ENCODE measurements at places on chromosomes 11 and 22. TPM values are rescaled to one million over a fixed set of nuclear protein-coding genes. Genes with fewer than 3 reads are reported as not detected.

The SPTBN2 gene
- 0.43 TPM for total RNA-seq

The TEX12 gene
- 0.28 TPM for total RNA-seq

The AKIP1 gene
- total RNA-seq = 33.6 TPM

The TTC36 gene
- 0.46 TPM for total RNA-seq

The KCNK7 gene
- total RNA-seq = 0.43 TPM

The NELL1 gene
- not detected for total RNA-seq

The CSNK2A3 gene
- total RNA-seq = 1.1 TPM

The DCDC1 gene
- total RNA-seq = 0.09 TPM

The KDM4E gene
- total RNA-seq = not detected

The KCNQ1OT1 gene
- total RNA-seq = 4.9 TPM

The GSTP1 gene
- 1,225 TPM for total RNA-seq

The HPX gene
- total RNA-seq = 0.46 TPM

The FGF3 gene
- not detected for total RNA-seq

The OR5M8 gene
- total RNA-seq = not detected

Measured in smooth muscle cell of bladder (primary cell).